ENCODE measurements at places on chromosomes 16 and 17.

GRCh38 chr16:85350973-85351372 lies 238.7 kb upstream of the CIBAR2 start:
- peak; percentile 83 for DNase-seq

DNA sequence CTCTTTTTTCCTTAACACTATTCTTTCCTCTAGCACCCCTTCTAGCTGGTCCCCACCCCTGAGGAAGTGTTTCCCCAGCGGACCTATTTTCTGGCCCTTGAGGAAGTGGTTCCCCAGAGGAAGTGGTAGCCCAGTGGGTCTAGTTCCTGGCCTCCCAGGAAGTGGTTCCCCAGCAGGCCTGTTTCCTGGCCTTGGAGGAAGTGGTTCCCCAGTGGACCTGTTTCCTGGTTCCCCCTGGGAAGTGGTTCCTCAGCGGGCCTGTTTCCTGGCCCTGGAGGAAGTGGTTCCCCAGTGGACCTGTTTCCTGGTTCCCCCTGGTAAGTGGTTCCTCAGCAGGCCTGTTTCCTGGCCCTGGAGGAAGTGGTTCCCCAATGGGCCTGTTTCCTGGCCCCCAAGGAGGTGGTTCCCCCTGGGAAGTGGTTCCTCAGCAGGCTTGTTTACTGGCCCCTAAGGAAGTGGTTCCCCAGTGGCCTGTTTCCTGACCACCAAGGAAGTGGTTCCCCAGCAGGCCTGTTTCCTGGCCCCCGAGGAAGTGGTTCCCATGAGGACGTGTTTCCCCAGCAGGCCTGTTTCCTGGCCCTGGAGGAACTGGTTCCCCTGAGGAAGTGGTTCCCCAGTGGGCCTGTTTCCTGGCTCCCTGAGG lies 58.3 kb downstream of the NTN1 start:
- no peak for DNase-seq

- DNase-seq, result no peak
These were observed 8.1 kb upstream of the CBX2 start for GRCh38 chr17:79769570-79770506.

- no peak for DNase-seq
These were observed 127.5 kb downstream of the CLEC16A start for GRCh38 chr16:11071829-11072228.

DNA sequence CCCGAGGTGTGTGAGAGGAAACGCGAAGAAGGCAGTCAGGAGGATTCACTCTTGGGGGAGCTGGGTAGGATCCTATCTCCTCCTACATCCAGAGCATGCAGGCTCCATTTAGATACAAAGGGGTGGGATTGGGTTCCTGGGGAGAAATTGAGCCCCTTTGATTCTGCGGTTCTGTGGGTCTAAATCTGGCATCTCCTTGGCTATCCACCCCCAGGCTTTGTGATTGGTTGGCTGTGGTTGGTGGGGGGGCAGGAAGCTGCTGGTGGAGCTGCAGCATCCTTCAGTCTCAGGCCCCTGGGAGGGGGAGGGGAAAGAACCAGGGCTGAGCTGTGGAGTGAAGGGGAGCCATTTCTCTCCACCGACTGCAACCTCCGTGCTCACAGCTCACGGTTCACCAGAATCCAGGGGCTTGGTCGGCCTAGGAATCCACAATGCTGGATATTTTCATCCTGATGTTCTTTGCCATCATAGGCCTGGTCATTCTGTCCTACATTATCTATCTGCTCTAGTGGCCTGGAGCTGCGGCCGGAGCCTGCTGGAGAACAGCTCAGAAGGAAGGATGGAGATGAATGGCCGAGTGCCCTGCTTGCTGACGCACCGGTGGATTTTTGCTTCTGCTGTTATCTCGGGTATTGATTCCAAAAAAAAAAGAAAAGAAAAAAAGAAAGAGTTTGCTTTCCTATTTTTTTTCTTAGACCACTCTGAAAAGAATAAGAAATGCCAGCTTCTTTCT lies at the start of gene LASP1NB:
TSS of gene LASP1NB (plus strand) at position 352 of the 733 bp plus-strand sequence.
- peak; percentile 50 for DNase-seq

- DNase-seq, result no peak
These were observed 2.5 kb downstream of the EIF1 start for GRCh38 chr17:41691031-41691777.

- DNase-seq, result no peak
These were observed 4.4 kb downstream of the JUP start for GRCh38 chr17:41782142-41782541.

GRCh38 chr16:12311309-12311708 lies 334.8 kb downstream of the SNX29 start:
- DNase-seq, result no peak

DNA sequence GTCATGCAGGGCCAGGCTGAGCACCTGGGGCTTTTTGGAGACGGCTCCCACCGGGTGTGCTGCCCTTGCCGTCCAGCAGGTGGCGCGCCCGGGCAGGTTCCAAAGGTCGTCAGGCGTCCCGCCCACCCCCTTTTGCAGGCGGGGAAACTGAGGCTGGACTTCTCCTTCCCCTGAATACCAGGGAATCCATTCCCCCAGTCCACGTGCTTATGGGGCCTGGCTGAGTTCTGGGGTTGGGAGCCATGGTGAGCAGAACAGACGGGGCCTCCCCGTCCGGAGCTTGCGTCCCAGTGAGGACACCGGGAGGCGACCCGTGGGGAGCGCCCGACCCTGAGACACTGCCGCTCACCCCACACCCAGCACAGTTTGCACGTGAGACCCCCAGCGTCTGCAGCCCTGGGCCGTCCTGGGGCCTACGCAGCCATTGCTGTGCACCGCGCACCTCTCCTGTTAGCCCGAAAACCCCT lies 51.8 kb upstream of the JPH3 start:
- DNase-seq, result no peak

DNA sequence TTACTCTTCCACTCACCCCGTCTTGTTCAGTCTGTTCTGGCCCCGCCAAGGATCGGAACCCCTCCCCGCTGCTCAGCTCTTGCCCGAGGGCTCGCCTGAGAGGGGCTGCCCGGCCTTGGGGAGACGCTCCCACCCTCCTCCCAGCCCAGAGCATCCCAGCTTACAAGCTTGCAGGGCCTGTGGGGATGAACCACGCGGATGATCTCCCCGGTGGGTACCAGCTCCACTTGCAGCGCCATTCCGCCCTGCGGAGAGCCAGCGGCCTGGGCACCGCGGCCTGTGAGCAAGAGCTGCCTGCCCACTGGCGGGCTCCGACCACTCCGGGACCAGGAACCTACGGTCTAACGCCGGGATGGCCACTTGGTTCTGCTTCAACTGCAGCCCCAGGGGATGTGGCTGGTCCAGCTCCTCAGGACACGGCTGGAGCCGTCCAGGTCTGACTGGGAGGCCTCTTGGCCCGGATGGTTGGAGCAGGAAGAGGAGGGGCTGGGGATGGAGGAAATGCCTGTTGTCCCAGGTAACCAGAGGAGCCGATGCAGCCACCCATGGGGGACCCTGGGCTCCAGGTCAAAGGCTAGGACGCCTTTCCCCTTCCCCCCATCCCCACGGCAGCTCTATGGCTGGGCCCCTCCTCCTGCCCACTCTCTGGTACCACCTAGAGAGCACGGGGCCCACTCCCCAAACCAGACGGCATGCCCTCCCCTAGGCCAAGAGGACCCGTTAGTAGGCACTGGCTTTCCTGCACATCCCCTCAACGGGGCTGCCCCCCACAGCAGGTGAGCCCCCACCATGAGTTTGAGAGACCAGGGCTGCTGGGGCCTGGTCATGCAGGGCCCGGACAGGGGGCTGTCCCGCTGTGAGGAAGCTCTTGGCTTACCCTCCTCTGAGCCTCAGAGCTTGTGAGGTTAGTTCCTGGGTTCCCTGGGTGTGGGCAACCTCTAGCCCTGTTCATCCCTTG lies at the start of gene MYO1C:
TSS of gene MYO1C (minus strand) at position 438 of the 958 bp plus-strand sequence. CDS start at position 239, 199 bp downstream.
- DNase-seq, result no peak

DNA sequence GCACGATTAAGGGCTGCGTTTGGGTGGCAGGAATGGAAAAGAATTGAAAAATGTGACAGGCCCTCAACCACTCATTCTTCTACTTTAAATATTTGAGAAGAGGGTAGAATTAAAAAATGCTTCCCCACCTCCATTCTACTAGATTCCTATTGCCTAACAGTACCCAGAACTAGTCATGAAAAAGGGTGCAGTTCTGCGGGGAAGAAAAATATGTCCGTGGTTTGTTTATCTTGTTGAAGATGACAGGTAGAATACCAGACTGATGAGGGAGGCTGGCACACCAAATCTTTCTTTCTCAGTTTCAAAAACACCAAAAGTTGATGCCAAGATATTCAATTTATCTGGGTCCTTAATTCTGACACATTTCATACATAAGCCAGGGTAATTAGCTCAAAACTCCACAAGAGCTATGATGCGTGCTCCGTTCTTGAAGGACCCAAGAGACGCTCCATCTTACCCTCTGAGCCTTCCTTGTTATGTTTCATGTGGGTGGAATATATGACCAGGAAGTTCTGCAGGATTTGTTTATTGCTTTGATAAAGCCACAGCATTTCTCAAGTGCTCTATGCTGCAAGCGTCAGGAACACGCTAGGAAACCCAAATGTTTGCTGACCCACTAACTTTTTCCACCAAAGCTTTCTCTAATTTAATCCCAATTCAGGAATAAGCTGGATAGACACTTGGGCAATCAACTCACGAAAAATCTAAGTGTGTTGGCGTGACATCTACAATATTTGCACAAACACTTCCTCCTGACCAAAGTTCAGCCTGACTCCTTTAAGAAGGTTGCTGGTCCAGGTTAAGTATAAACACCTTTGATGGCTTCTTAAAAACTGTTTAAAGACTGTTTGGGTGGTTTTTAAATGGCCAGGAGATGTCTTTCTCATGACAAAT lies 20.6 kb upstream of the GAN start:
- DNase-seq, result no peak

- no peak for DNase-seq
These were observed 16.8 kb upstream of the MT4 start for GRCh38 chr16:56547949-56548567.

DNA sequence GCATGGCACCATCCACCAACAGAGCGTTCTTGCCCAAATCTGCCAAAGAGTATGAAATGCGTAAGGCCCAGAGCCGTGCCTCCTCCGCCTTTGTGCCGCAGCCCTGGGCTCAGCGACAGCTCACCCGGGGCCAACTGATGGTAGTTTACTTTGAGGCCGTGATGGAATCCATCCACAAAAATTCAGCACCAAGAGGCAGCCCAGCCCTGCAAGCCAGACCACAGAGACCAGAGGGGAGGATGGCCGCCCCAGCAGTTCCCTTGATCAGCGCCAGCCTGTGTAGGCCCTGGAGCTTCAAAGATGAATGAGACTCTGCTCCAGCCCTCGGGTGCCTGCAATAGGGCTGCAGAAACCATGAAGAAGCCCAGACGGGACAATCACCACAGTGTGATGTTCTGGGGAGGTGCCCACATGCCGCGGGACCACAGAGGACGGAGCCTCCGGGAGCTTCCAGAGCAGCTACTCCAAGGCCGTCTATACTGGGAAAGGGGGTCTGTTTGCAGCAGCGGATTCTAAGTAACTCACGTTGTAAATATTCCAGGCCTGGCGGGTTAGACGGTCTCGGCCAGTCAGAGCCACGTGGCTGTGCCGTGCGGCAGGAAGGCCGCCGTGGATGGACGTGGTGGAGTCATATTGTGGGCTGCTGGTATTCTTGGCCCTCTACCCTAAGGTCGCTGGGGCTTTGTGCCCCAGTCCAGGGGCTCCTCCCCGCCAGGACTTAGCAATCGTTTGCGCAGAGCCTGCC lies 80.3 kb downstream of the RBFOX3 start:
- no peak for DNase-seq

- peak; percentile 16 for DNase-seq
These were observed 4.0 kb downstream of the TAC4 start for GRCh38 chr17:49843774-49844350.

- DNase-seq, result no peak
These were observed 7.3 kb upstream of the PRSS36 start for GRCh38 chr16:31157136-31157535.
